ENCODE measurements at places on chromosomes 3 and 15.

DNA sequence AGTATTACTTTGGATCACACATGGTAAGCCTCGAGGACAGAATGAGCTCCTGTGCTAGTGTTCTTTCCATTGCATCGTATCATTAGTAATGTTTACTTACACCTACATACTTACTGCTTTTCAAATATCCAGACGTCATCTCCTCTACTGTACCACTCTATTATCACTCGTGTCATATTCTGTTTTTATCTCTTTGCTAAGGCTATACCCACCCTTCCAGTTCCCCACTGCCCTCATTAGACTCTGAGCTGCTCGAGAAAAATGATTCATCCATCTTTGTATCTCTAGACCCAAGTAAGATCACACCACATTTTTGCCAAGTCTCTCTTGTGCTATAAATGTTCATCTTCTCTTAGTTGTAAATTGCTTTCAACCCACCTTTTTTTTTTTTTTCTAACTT is 245.7 kb downstream of the TIGIT start:
- DNase-seq: no peak

DNA sequence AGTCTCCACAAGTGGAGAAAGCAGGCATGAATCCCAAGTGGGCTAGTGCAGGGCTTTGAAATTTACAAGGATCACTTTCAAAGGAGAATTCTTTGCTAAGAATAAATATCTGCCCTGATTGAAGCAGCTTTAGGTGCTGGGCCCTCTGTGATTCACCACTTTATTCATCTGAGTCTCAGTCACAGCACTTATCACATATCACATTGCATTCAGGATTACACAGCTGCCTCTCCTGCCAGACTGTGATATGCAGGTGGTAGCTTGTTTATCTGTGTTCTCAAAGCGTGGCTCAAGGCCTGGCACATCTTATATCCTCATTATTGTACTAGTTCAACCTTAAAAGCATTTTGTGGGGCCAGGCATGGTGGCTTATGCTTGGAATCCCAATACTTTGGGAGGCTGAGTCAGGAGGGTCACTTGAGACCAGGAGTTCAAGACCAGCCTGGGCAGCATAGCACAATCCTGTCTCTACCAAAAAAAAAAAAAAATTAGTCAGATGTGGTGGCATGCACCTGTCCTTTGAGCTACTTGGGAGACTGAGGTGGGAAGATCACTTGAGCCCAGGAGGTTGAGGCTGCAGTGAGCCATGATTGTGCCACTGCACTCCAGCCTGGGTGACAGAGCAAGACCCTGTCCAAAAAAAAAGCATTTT is 156.9 kb upstream of the EIF1B start:
- DNase-seq: no peak

- no peak for DNase-seq
Measured at GRCh38 chr3:180059356-180059755, 22.6 kb upstream of the PEX5L start.

- DNase-seq: no peak
Measured at GRCh38 chr3:152230370-152230769, 38.4 kb upstream of the MBNL1 start.
